ENCODE measurements at places on chromosomes 4 and X.

DNA sequence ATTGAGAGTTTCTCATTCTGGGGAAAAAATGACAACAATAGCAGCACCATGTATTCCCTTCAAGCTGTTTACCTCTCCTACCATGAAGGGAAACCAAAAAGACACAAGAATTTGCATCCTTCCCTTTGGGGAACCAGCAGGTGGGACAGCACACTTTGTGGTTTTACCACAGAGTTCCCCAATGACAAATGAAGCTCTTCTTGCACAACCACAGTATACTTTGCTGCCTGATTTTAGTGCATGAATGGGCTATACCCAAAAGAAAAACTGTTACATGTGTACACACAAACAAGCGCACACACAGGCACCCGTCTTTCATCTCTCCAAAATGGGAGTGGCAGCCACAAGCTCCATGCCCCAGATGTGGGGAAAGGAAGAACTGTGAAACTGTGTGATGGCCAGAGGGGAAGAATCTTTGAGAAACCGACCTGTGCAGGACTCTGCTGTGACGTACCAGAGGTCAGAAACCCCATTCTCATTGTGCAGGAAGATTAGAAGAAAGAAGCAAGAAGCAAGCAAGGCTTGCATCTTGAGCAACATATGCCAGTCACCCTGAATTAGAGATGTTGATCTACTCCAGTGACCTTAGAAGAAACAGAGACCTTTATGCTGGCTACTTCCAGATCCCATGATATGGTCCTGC is 2.7 kb upstream of the MAML3 start:
- no peak for DNase-seq

DNA sequence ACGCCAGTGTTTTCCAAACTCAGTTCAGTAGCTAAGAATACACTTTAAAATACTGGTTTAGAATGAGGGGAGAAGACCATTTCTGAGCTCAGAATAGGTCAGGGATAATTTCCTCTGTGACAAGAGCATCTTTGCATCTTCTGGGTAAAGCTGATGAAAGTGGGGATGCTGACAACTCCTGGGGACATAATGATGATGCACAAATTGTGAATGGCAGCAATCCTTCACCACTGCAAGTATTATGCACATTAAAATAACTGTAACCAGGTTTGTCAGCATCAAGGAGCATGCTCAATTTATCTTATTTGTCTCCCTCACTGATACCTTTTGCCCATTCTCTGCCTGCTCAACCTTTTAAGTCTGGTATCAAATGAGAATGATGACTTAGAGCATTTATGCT is 248.2 kb downstream of the EPHA5 start:
- DNase-seq = no peak

DNA sequence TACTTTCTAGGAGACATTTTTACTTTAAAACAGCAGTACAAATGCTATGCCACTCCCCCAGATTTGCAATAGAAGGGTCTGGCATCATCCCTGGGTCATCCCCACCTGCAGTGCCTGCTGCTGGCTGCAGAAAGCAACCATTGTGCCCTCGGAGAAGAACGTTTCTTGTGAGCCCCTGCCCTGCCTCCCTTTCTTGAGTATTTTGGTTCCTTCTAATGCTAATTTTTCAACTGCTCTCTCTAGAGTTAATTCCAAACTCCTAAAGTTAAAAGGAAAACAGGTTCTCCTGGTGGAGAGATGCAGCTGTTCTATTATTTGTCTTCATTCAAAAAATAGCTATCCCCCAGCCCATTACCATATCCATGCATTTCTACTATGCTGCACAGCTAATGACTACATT is 107.1 kb downstream of the IDS start:
- no peak for DNase-seq

DNA sequence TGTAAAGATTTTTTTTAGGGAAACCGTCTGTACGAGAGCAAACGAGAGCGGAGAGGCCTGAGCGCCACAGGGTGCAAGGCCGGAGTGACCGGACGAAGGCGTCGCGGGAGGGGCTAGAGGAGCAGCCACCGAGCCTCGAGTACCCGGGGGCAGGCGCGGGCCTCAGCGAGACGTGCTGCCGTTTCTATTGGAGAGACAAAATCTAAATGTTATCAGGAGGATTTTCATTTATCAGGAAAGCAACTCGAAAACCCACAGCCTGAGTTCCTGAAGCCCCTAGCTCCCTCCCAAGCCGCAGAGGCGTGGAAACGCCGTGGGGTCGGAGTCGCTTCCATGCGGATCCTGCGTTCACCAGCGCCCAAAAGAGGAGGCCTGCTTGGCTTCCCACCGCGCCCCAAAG is 194.3 kb downstream of the MGST2 start:
- DNase-seq = no peak

DNA sequence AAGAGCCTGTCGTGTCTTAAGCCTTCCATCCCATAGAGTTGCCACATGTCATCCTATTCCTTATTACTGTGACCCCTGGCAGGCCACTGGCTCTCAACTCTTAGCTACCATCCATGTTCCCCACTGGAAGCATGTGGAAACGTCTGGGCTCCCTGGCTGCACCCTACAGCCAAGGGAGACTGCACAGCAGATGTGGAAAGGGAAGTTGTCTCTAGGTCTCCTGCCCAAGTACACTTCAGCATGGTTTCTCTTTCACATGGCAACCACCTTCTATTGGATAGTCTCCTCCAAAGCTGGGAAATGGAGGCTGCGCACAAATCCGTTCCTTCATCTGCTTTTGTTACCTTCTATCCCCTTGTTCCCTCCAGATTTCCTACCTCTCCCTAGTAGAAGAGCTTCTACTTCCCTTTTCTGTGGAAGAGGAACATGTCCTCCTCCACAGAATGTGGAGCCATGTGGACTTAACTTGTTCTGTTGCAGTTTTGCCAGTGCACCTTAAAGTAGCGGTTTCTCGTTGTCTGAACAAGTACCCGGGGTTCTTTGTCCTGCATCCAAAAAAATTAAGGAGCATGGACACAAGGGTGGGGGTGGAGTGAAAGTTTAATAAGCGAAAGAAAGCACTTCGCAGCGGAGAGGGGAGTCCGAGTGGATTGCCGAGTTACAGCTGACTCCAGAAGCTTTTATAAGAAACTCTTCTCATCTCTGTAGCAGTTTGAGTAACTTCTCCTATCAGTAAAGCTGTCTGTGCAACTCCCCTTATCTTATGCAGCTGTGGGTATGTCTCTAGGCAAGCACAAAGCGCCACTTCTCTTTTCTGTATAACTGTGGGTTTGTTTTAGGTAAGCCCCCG is 52.5 kb downstream of the HMGB2 start:
- no peak for DNase-seq

- no peak for DNase-seq
Measured at GRCh38 chrX:150198776-150199175, 164.3 kb upstream of the MAMLD1 start.

Data from muscle of back (tissue), 13 donors.